ENCODE measurements at places on chromosomes 1 and 21.

DNA sequence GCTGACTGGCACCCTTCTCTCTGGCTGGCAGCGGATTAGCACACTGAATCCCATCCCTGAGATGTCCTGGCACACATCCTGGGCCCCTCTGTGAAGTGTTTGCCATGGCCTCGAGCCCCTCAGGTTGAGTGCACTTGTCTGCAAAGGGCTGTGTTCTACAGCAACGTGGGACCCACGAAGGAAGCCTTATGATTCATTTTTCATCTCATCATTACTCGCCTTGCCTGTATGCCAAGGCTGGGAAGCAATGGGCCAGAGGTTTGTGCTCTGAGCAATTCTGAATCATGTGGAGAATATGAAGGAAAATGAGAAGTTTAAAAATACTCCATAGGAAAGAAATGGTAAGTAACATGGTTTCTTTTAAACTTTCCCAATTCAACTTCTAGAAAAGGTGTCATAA is 124.8 kb upstream of the LMO4 start:
- DNase-seq: peak; percentile 73

DNA sequence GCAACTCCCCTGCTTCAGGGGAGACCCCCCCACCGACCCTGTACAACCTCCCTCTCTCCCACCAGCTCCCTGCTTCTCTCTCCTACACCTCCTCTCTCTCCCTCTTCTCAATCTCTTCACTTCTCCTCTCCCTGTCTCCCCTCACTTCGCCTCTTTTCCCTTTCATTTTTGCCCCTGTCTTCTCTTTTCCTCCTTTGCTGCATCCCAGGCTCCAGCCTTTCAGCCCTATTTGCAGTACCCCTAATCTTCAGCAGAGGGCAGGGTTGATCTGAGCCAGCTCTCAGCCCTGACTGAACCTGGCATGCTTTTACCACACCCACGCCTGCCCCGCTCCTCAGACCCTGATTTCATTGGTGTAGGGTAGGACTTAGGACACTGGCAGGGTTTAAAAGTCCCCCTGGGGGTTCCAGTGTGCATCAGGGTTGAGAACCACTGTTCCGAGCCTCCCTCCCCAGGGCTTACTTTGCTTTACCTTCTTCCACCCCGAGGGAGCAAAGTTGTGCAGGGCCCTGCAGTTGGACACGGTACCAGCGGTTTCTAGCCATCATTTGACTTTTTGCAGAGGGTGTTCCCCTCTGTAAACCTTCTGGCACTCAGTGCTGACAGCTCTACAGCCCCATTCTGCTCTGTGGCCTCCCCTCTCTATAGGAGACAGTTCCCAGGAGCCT is 67.3 kb upstream of the CNTN2 start:
- peak; percentile 86 for DNase-seq

GRCh38 chr1:90763930-90764329 is 46.8 kb upstream of the BARHL2 start:
- DNase-seq: no peak

- DNase-seq: no peak
Measured at GRCh38 chr1:72804541-72804940, 522.2 kb upstream of the NEGR1 start.

GRCh38 chr1:91569411-91570119 is 68.9 kb downstream of the CDC7 start:
- DNase-seq: peak; percentile 96

GRCh38 chr1:221069986-221070385 is 190.7 kb downstream of the HLX start:
- no peak for DNase-seq

DNA sequence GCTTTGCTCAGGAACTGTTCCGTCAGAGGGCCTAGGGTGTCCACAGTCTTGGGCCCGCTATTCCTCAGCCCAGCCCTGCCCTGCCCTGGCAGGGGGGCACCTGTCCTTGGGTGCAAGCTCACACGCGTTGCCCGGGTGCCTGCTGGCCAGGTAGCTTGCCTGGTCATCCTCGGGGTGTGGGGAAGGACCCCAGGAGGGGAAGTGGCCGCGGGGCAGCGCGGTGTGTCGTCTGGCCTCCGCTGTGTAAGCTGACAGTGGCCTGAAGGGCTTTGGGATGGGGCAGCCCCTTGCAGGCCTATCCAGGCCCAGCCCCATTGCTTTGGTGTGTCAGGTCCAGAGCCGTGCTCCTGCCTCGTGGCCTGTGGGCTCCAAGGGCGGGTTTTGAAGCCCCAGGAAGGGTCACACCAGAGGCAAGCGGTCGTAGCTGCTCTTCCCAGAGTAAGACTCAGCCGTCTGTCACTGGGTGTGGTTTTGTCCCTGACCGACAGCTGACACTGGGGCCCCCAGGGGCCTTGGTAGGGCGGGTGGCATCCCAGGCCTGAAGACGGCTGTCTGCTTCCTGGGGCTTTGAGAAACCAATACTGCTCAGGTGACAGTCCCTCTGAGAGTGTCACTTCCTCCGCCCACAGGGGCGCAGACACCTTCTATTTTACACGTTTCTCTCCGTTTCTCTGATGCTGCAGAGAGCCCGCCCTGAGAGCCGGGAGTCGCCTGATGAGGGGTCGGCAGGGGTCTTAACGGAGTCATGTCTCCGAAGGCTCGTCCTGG is 72.1 kb downstream of the SKI start:
- DNase-seq: no peak

GRCh38 chr1:41293779-41294178 is 51.7 kb upstream of the SCMH1 start:
- no peak for DNase-seq

- peak; percentile 21 for DNase-seq
Measured at GRCh38 chr1:30777904-30778153, 20.3 kb upstream of the LAPTM5 start.

GRCh38 chr1:155171836-155172731 is 1.0 kb downstream of the KRTCAP2 start:
- no peak for DNase-seq

Measured in AG08395 (cell line).